ENCODE measurements at places on chromosomes 2 and 18.
A peak's percentile ranks its signal among the peaks of the same experiment; 100 is the strongest.

GRCh38 chr2:10220902-10221391 lies 81.8 kb upstream of the HPCAL1 start:
- peak; percentile 24 for DNase-seq

DNA sequence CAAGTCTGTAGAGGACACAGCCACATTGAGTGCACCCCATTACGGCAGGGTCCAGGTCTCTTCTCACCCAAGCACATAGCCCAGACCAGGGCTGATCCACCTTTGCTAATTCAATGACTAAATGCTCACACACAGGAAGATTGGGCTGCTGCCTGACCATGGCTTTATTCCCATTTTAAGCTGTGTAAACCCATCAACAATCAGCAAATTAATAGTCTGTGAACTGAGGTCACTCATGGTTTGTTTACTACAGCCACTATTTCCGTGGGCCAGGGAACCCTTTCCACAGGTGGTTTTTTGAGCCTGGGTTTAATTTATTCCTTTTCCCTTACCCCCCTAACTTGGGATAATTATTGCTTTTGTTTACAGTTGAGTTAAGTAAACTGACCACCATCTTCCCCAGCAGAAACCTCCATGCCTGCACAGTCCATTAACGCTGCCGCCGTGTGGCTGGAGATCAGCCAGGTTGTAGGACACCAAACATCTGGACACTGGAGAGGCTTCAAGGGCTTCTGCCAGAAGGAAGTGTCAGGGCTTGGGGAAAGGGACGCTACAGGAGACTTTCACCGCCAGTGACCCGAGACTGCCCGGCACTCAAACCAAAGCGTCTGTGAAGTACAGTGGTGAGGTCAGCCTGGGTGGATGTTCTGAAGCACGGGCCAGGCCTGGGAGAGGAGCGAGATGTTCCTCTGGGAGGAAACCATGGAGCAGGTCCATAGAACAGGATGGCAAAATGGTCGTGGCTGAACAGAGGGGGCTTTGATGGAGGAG lies 282.9 kb downstream of the DYSF start:
- DNase-seq, result no peak

DNA sequence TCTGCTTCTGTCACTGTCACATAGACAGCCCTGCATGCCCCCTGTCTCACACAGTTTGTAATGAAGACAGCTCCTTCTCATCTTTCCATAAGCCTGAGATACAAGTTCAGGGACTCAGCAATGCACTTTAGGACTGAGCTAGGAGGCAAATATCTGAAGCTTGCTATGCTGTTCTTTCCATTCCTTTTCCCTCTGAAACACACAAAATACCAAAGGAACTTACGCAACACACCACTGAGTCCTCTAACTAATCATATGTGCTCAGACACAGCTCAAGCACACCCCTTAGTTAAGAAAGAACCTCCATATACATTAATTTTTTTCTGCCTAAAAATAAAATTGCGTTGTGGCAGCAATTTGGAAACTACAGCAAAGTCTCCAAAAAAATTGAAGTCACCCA lies 17.9 kb downstream of the SERPINB8 start:
- DNase-seq, result no peak

DNA sequence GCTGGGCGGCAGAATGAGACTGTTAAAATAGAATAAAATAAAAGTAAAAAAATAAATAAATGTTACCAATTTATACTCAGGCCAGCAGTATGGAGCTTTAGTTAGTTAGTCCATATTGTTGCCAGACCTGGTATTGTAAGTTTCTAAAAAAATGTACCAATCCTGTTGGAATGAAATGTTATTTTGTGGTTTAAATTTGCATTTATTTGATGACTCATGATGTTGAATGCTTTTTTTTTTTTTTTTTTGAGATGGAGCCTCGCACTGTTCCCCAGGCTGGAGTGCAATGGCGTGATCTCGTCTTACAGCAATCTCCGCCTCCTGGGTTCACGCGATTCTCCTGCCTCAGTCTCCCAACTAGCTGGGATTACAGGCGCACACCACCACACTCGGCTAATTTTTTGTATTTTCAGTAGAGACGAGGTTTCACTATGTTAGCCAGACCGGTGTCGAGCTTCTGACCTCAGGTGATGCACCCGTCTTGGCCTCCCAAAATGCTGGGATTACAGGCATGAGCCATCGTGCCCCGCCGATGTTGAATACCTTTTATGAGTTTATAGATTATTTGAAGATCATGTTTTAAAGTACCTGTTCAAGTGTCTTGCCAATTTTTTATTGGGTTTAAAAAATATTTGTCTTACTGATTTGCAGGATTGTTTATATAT lies 5.7 kb upstream of the PTPRN start:
- DNase-seq, result no peak

DNA sequence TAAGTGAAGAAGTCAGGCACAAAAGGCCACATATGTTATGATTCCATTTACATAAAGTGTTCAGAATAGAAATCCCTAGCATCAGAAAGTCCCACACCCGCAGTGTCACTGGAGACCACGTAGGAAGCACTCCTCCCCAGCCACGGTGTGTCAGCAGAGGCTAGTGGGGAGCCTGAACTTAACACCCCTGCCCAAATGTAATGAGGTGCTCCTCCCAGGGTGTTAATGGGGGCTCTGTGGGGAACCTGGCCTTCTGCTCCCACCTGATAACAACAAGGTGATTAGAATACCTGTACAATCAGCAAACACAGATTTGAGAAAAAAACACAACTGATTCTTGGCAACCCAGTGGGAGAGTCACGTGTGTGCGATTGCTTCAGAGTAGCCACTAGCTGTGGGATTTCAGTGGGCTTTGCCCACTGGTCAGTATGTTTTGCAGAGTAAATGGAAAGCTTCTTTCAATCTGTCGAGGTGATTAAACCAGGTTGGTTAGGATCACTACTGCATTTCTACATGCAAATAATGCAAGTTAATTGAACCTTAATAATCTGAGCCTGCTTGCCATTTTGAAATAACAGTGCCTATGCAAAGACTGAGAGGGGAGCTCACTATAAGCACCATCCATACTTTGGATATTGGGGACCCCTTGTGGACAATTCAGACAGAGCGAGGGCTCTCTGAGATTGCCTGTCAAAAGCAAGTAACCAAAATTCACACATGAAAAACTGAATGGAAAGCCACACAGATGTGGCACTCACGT lies 20.6 kb upstream of the ATRAID start:
- DNase-seq, result no peak

GRCh38 chr18:29174891-29175290 lies 998.0 kb upstream of the CDH2 start:
- DNase-seq, result no peak

DNA sequence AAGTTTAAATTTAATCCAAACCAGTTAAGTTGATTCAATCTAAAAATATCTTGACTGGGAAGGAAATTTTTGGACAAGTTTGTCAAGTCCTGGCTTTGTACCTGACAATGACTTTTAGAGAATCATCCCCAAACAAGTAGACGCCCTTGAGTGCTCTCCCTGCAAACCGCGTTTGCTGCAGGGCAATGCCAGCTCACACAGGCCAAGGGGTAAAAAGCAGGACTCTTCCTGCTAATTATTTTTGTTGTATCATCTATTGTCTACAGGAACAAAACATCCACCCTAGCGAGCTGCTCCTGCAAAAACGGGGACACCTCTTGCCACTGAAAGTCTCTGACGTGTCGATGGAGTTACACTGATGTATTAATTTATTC lies 10.9 kb downstream of the ID2 start:
- no peak for DNase-seq

DNA sequence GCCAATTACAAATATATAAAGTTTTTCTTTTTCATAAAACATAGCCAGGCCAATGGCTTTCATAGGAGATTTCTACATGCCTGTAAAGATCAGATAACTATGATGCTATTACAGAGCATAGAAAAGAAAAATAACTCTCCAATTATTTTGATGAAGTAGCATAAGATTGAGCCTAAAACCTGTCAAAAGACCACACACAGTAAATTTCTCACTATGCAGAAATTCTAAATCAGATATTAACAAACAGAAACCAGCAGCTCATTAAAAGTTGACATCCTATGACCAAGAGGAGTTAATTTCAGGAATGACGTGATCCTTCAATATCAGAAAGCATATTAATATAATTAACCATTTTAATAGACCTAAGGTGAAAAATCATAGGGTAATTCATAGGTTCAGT lies 139.0 kb upstream of the PIEZO2 start:
- no peak for DNase-seq

GRCh38 chr2:229922449-229923386 lies at the start of gene FBXO36:
Gene FBXO36 (plus strand): TSS chr2:229922503. CDS start chr2:229922514, 11 bp downstream.
- DNase-seq, result no peak

GRCh38 chr2:218397820-218398436 lies 1.7 kb upstream of the CTDSP1 start:
- DNase-seq, result peak; percentile 41

GRCh38 chr2:119821266-119821665 lies 61.5 kb downstream of the PTPN4 start:
- no peak for DNase-seq

DNA sequence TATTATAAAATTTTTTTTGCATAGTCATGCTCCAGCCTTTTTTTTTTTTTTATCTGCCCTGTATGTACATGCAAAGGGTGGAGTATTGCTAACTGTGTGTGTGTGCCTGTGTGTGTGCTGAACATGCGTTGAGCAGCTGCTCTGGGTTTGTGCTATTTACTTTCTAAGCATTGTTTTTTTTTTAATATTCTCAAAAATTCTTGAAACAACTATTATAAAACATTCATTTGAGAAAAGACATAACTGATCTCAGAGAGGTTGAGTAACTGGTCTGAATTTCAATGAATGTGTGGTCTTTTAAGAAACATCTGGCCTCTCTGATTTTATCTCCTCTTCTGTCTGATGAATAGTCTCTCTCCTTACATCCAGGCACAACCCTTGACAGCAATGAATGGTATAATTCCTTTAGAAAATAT lies 366.0 kb upstream of the SLC14A2 start:
- DNase-seq, result no peak

- no peak for DNase-seq
Observed at GRCh38 chr2:120612931-120613330, 122.7 kb upstream of the GLI2 start.

DNA sequence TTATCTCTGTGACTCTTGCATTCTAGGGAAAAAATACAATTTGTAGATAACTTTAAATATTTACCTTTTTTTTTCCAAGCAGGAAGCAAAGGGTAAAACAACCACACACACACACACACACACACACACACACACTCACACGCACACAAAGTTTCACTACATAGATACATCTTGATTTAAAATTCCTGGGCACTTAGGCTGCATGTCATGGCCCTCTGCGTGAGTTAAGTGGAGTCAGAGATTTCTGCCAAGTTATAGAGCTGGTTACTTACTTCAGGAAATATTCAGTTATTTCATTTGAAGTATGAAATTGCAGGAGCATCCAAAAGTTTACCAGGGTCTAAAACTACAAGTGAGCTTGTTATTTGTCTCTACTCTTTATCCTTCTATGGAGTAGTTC lies 612.0 kb downstream of the IRS1 start:
- DNase-seq, result peak; percentile 58

DNA sequence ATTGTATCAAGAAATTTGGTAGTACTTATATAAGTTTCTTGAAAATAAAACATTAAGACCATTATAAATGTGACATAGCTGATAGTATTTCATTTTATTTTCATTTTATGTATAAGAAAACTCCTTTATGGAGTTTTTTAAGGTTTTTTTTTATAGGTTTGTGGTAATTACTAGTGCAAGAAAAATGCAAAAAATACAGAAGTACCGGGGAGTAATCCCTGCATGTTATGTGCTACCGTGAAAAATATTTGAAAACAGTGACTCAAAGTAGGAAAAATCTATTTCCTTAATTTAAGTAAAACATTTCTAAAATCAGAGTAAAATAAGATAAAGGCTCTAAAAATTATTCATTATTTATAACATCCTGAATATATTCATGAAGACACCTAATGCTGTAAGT lies 21.6 kb downstream of the ZSWIM2 start:
- peak; percentile 45 for DNase-seq

GRCh38 chr2:234994438-234995321 lies 42.9 kb downstream of the SH3BP4 start:
- DNase-seq, result no peak

Data from AG04449 (cell line).